ENCODE measurements at places on chromosomes 11 and 22.

DNA sequence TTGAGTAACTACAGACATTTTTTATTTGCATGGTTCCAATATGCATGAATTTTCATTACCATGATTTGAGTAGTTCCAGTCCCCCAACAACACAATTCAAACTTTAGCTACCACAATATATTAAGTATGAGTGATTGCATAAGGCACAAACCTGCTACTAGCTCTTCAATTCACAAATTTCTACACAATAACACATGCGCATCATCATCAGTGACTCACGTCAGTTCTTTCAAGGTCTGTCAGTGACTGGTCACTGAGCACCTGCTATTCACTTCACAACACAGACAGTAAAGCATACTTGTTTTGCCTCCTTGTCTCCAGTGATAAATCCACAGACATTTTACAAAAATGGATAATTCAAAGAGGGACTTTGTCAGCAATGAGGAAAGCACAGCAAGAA, 435.1 kb upstream of the CCDC90B start:
- DNase-seq, result no peak

- no peak for DNase-seq
Observed at GRCh38 chr11:5618807-5619206, 6.0 kb upstream of the TRIM34 start.

GRCh38 chr11:118785362-118785761, 5.6 kb downstream of the DDX6 start:
- DNase-seq, result no peak

DNA sequence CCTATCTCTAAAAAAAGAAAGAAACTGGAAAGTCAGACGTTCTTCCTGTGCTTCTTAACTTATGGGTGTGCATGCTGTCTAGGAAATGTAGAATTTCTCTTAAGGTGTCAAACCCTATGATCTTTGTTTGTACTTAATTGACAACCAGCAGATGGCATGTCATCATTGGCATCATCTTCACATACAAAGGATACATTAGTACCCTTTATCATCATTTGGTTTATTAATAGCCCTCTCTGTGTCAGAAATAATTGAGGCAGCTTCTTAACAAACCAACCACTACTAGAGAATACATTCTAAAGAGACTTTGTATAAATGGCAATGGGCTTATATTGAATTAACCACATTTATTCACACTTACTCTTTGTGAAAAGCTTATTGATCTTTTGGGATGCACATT, 13.9 kb downstream of the SRPRA start:
- DNase-seq, result no peak

- DNase-seq, result no peak
Observed at GRCh38 chr11:103903621-103904323, 132.7 kb upstream of the DDI1 start.
